Sigmoid colon (tissue), 7 donors: ENCODE measurements at places on chromosomes 11 and 22. TPM values are rescaled to one million over a fixed set of nuclear protein-coding genes. Genes with fewer than 3 reads are reported as not detected.
A peak's percentile ranks its signal among the peaks of the same experiment; 100 is the strongest.

CHEK1 gene
- 4.4 TPM for polyA plus RNA-seq

AGBL2 gene
- polyA plus RNA-seq = not detected

MS4A1 gene
- polyA plus RNA-seq = 109 TPM

OR5M8 gene
- polyA plus RNA-seq = not detected

LIF gene
- 1.6 TPM for polyA plus RNA-seq

DNA sequence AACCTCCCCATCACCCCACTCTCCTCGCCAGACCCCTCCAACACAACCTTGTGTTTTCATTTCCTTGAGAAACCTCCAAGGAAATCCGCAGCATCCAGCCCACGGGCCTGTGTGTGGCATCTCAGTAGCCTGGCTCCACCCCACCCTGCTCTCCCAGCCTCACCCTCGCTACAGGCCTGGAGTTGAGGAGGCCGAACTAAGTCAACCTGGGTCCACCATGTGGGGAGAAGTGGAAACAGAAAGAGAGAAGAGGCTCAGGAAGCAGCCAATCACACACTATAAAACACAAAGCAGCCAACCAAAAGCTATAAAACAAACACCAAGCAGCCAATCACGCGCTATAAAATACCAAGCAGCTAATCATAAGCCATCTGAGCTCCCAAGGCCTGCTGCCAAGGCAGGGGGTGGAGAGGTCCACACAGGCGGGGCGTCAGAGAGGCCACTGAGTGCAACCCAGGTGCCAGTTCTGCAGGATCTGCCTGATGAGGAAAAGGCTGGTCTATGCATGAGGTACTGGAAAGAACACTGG lies 72.0 kb downstream of the MICAL3 start:
- peak; percentile 57 for DNase-seq

DNA sequence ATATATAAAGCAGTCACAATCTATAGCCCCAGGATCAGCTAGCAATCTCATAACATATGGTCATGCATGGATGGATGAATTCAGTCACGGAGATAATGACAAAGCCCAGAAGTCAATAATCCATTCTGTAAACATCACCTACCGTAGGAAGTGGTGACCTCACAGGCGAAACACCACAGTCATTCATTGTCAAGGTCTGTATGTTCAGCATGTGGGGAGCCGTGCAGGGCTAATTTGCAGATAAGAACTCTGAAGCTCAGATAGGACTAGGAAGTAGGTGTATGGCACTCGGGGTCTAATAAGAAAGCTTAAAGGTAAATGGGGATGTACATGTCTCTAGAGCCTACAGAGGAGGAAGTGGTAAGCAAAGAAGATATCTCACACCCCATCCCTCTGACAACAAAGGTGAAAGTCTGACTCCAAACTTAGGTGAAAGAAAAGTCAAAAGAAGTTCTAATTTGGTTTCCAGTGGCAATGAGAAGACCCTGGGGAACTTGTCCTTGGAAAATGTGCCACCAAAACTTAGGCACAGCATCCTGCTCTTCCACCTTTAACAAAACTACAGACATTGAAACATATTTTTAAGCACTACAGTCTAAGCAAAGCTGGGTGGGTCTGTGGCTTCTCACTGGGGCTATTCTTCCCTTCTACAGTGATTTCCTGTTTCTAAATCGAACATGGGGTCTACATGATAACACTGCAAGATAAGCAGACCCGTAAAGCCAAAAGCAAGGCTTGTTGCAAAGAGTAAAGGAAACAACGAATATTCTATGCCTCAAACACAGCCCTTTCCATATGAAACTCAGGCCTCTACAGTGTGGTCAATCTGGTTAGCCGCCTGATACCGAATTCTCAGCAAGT lies 5.2 kb downstream of the CRTAM start:
- no peak for DNase-seq

GRCh38 chr11:8206251-8207079 lies 37.6 kb upstream of the RIC3 start:
- DNase-seq = no peak

GRCh38 chr22:23071230-23072076 lies 1.1 kb downstream of the GNAZ start:
- DNase-seq = peak; percentile 63

DNA sequence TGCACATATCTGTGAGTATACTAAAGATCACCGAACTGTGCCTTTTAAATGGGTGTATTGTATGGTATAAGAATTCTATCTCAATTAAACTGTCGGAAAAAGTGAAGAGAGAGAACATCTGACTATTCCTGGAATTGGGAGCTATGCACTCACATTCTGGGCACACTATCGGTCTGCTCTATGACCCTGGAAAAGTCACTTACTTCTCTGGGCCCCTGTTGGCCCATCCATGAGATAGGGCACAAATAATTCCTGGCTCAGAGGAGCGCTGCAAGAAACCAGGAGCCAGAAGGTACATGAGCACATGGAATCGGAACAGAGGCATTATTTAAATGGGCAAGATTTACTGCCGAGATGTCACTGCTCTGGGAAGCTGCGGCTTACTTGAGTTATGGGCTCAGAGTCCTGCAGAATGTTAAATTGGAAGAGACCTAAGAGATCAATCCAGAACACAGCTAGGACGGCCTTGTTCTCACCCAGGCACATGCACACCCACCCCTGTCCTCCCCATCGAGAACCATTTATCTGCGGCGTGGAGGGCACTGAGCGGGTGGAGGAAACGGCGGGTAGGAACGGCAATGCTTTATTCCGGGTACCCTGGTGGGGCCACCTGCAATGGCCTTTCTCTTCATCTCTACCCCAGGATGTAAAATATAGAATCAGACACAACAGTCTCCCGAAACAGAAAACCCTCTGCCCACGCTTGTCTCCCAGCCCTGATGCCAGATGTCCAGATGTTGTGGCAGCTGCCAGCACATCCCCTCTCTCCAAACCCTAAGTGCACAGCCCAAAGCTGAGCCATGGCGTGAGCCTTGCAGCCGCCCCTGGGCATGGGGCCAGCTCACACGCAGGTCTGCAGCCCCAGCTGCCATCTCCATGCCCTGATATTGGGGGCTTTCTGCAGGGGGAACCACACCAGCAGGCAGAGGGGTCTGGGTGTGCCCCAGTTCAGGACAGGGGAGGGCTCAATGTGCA lies 142.4 kb downstream of the DSCAML1 start:
- DNase-seq = no peak
